ENCODE measurements at places on chromosomes 12 and 14.

DNA sequence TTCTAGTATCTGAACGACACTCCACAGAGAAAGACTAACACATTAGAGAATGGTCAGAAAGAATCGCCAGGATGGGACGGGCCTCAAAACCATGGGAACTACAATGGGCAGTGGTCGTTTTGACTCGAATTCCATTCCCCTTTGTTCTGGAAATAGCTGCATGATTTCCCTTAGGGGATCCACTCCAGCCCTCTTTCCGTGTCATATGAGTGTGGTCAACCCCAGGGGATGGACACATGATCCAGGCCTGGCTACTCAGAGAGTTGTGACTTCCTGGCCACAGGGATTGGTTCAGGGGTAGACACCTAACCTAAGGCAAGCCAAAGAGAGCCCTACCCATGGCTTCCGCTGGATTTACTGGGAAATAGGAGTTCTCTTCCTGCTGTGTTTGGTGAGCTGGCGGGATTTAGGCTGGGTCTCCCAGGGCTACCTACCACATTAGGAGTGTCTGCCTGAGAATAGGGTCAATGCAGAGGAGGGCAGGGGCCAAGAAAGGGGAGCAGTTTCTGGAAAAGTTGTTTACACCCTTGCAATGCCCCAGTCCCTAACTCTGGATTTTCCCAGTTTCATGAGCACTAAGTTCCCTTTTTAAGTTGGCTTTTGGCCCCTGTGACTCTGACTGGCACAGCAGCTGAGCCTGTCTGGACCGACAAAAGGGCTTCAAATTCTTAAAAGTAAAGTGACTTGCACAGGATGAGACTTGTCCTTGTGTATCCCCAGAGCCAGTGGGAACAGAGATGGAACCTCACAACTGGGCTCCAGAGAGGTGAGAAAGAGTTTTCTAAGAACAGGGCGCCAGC is 28.1 kb upstream of the GPATCH2L start:
- DNase-seq: no peak

GRCh38 chr12:121992059-121992879 is 29.4 kb upstream of the BCL7A start:
- DNase-seq: peak; percentile 55

GRCh38 chr12:79302162-79302814 is 388.5 kb downstream of the PAWR start:
- DNase-seq: no peak

- DNase-seq: no peak
Measured at GRCh38 chr14:76015191-76015590, 29.6 kb downstream of the IFT43 start.

GRCh38 chr14:65927931-65928356 is 515.4 kb downstream of the FUT8 start:
- DNase-seq: peak; percentile 77
